ENCODE measurements at places on chromosomes 1 and 21.
A peak's percentile ranks its signal among the peaks of the same experiment; 100 is the strongest.

- H3K4me1 ChIP-seq, result no peaks in the 10 kb centered on the region
- DNase-seq, result no peak
- no peak overlapping the region for H3K27ac ChIP-seq
- no peaks in the 10 kb centered on the region for H3K27me3 ChIP-seq
Measured at GRCh38 chr1:161330346-161330745, 16.2 kb downstream of the SDHC start.

DNA sequence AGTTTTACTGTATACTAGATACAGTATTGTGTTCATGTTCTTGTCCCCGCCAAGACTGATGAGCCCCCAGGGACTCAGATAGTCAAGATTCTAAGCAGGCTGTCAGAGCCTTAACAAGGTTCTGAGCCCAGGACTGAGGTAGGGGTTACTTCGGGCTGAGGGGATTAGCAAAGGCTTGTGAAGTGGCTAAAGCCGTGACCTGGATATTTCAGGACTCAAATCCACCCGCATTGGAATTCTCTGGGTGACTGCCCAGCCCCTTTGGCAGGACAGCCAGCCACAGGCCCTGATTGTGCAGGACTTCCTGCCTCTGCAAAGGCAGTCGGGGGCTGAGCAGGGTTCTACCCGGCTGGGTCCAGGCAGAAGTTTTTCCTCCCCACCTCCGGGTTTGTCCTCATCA, at the start of gene PLA2G5:
Gene PLA2G5 (plus strand): TSS at position 321 of the 400 bp plus-strand sequence. CDS start 14,637 bp downstream, outside the sequence.
- no peak within 1 kb of the TSS for H3K27ac ChIP-seq
- peak; percentile 24 for DNase-seq
- no peaks in the 10 kb centered on the region for H3K36me3 ChIP-seq
- H3K4me1 ChIP-seq, result no peaks in the 10 kb centered on the region
- H3K27me3 ChIP-seq, result no peaks in the 10 kb centered on the region

- H3K27me3 ChIP-seq, result no peaks in the 10 kb centered on the region
- H3K4me3 ChIP-seq, result no peak overlapping the region
- no peak overlapping the region for H3K27ac ChIP-seq
- H3K4me1 ChIP-seq, result no peaks in the 10 kb centered on the region
- H3K36me3 ChIP-seq, result no peaks in the 10 kb centered on the region
Measured at GRCh38 chr21:24826822-24827221, 780.5 kb downstream of the MRPL39 start.

DNA sequence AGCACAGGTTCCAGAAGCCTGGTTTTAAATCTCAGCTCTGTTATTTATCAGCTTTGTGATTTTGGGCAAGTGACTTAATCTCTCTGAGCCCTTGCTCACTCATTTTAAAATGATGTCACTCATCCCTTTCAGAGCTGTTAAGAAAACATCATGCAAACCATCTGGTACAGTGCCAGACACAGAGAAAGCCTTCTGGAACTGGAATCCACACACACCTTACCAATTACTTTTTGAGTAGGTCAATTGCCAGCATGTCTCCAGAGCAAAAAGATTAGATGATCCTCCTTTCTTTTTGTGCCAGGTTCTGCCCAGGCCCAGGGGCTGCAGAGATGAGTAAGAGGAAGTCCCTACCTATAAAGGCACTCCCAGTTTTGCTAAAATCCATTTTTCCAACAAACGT, 61.3 kb downstream of the ROR1 start:
- no peak overlapping the region for H3K4me3 ChIP-seq
- no peaks in the 10 kb centered on the region for H3K4me1 ChIP-seq
- H3K36me3 ChIP-seq, result no peaks in the 10 kb centered on the region

DNA sequence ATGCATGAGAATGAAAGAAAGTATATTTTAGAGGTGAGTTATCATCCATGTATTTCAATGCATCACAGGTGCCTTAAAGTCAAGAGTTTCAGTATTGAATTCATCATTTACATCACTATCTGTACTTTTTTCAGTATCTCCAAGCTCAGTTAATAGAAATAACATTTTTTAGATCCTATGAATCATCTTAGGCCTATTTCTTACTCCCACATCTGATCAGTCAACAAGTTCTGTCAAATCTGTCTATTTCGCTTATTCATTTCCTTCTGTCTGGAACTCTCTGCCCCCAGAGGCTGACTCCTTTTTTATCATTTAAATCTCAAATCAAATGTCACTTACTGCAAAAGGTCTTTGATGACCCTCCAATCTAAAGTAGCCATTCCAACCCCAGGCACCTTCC, 295.2 kb downstream of the LRRC7 start:
- H3K27me3 ChIP-seq, result no peaks in the 10 kb centered on the region
- no peaks in the 10 kb centered on the region for H3K4me1 ChIP-seq
- DNase-seq, result no peak
- H3K4me3 ChIP-seq, result no peak overlapping the region
- H3K27ac ChIP-seq, result no peak overlapping the region

DNA sequence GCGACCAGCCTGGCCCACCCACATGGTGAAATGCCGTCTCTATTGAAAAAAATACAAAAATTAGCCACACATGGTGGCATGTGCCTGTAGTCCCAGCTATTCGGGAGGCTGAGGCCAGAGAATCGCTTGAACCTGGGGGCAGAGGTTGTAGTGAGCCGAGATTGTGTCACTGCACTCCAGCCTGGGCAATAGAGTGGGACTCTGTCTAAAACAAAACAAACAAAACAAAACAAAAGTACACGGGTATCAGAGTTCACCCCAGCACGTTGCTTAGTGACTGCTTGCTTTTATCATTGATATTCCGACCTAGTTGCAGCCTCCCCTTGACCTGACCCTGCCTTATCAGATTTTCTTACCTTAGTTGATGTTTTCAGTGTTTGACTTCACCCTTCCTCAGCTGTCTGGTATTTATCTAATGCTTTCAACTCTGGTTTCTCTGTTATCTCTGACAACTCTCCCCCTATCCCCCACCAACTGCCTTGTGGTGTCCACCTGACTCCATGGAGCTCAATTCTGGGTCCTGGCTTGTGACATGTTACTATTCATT, 5.1 kb downstream of the TLCD4 start:
- H3K4me3 ChIP-seq, result no peak overlapping the region
- H3K27ac ChIP-seq, result no peak overlapping the region
- H3K27me3 ChIP-seq, result peaks cover 49% of the 10 kb centered on the region
- no peaks in the 10 kb centered on the region for H3K4me1 ChIP-seq
- H3K36me3 ChIP-seq, result no peaks in the 10 kb centered on the region
- DNase-seq, result no peak

GRCh38 chr1:46491443-46492268, 2.0 kb downstream of the DMBX1 start:
- no peak overlapping the region for H3K27ac ChIP-seq
- H3K4me1 ChIP-seq, result peaks cover 11% of the 10 kb centered on the region
- DNase-seq, result peak; percentile 44
- no peaks in the 10 kb centered on the region for H3K36me3 ChIP-seq
- H3K27me3 ChIP-seq, result peaks cover 100% of the 10 kb centered on the region
- no peak overlapping the region for H3K4me3 ChIP-seq

DNA sequence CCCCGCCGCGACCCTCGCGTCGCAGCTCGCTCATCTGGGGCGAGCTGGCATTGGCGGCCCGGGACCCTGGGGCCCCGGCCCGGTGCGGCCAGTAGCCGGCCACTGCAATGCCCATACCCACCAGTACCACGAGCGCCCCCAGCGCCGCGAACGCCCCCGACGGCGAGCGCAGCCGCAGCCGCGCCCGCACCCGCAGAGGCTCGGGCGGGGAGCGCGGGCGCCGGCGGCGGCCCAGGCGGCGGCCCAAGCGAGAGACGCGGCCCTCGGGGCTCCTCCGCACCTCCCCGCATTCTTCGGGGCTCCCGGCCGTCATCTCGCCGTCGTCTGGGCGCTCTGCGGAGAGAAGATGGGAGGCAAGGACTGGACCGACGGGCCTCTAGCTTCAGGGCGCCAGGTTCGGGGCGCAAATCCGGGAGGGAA, 2.2 kb downstream of the TMEM200B start:
- H3K36me3 ChIP-seq, result peaks cover 26% of the 10 kb centered on the region
- no peak for DNase-seq
- peak overlapping the region; percentile 54 for H3K4me3 ChIP-seq
- peaks cover 20% of the 10 kb centered on the region for H3K4me1 ChIP-seq
- H3K27me3 ChIP-seq, result peaks cover 66% of the 10 kb centered on the region
- H3K27ac ChIP-seq, result no peak overlapping the region

DNA sequence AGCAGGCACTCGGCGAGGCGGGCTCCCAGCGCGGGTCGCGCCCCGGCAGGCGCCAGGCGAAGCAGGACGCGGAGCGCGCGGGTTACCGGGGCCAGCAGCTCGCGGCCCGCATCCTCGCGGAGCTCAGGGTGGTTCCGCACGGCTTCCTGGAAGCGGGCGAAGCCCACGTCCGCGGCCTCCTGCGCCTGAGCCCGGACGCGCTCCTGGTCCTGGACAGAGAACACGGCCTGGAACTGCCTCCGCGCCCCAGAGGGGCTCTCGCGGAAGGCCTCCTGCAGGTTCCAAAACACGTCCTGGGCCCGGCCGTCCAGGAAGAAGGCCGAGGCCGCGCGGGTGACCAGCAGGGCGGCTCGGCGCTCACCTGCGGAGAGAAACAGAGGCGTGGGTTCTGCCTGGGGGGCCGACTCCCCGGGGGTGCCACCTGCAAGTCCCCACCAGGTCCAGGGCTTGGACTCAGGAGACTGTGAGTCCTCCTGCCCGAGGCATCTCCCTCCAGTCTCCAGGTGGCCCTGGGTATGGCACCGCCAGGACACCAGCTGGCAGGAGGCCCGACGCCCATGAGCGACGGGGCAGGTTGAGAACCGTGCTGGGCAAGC, 11.4 kb downstream of the TTC34 start:
- DNase-seq, result peak; percentile 15
- no peak overlapping the region for H3K27ac ChIP-seq
- H3K36me3 ChIP-seq, result no peaks in the 10 kb centered on the region
- peaks cover 36% of the 10 kb centered on the region for H3K27me3 ChIP-seq
- peaks cover 12% of the 10 kb centered on the region for H3K4me1 ChIP-seq

GRCh38 chr1:41432481-41433280, 51.8 kb downstream of the EDN2 start:
- peak overlapping the region; percentile 53 for H3K27ac ChIP-seq
- H3K36me3 ChIP-seq, result no peaks in the 10 kb centered on the region
- no peak overlapping the region for H3K4me3 ChIP-seq

- no peaks in the 10 kb centered on the region for H3K27me3 ChIP-seq
- H3K4me3 ChIP-seq, result no peak overlapping the region
- no peaks in the 10 kb centered on the region for H3K4me1 ChIP-seq
- H3K36me3 ChIP-seq, result no peaks in the 10 kb centered on the region
- no peak overlapping the region for H3K27ac ChIP-seq
Measured at GRCh38 chr1:185816460-185816859, 82.3 kb downstream of the HMCN1 start.
